Cerebellar nuclear complex (tissue), 1 donor: ENCODE measurements at places on chromosomes 6 and 20.

- no peak for DNase-seq
These were observed 102.2 kb downstream of the DCDC2 start for GRCh38 chr6:24255676-24256075.

GRCh38 chr6:133544419-133544818 lies 303.3 kb downstream of the EYA4 start:
- DNase-seq = no peak

GRCh38 chr6:48757661-48758060 lies 646.7 kb upstream of the PTCHD4 start:
- DNase-seq = no peak

GRCh38 chr6:157436219-157436943 lies 55.4 kb downstream of the ZDHHC14 start:
- DNase-seq = no peak

GRCh38 chr6:167164261-167164660 lies 6.5 kb upstream of the GPR31 start:
- DNase-seq = no peak

DNA sequence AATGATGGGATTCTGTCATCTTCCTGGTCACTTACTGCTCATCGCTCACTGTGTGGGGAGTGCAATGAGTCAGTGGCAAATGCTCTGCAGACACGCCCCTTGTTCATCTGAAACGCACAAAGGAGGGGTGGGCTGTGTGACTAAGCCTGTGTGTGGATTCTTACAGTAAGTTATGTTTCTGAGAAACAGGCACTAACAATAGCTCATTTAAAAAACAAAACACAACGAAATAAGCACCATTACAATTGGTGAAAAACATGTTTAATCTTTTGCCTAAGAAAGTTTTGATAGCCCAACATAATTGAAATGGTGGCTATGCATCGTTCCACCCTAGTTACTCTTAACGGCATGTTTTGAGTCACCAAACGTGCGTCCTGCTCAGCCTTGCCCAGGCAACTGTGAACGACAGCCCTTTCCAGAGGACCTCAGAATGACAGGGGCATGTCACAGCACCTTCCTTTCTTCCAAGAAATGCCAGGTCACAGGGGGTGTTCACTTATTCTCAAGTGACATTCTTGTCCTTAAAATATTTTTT lies 118.4 kb upstream of the SGK1 start:
- DNase-seq = no peak

DNA sequence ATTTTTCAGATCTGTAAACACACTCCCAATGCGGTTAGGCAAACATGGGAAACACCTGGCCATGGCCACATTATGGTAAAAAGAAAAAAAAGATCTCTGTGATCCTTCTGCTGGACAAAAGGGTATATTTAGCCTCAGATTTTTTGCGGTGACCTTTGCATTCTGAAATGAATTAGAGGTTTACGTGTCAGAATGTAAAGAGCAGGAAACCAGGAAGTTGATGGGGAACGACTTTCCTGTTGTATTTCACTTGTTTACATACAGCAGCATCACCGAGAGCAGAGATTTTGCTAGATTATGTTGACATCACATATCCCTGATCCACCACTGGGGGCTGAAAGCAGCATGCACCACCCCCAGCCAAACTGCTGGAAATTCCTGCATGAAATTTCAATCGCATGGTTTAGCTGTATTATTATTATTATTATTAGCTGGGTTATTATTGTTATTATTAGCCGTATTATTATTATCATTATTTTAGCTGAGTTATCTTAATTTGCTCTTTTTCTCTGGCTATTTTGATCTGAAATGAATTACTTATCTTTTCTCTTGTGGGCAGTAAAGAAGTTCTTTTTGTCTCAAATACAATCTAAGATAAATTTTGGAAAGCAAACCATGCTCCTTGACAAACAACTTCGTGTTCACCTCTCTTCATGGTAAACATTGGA lies 189.4 kb downstream of the ZFP64 start:
- DNase-seq = no peak

GRCh38 chr20:24647713-24648112 lies 178.3 kb downstream of the SYNDIG1 start:
- no peak for DNase-seq

DNA sequence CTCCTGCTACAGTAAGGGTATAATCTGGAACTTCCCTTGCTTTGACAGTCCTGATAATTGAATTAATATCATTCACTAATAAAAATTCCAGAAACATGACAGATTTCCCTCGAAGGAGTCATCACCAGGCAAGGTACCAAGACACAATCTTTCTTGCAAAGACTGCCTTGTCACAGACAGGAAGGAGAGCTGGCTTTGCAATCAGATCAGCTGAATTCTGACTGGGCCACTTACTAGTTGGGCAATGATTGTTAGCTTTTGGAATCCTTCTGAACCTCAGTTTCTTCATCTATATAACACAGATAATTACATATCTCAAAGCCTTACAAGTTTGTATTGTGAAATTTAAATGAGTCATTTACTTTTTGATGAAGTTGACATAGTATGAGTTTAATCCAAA lies 344.2 kb downstream of the RFPL4B start:
- no peak for DNase-seq

DNA sequence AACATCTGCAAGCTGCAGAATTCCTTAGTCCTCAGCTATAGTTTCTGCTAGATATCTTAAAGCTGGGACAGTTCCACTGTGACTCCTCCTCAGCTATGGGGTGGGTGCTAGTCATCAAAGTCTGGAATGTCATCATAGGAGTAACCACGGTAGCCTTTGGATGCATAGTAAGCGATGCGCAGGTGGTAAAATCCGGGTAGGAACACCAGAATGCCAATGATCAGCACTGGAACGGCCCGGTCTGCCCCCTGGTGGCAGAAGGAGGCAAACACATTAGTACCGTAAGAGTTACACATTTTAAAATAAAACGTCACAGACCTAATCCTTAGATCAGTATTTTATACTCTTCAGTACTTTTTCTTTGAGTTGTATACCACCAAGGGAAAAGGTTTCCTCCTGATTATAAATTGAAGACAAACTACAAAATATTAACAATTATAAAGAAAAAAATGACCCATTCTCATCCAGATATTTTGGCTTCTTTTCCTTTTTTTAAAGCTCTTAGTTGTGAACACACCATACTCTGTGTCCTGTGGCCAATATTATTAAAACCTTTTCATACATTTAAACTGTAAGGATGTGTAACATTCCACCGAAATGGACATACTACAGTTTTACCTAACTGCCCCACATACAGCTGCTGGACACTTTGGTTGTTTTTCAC lies 18.9 kb downstream of the PCNA start:
- DNase-seq = no peak

- no peak for DNase-seq
These were observed 96.8 kb upstream of the MLIP start for GRCh38 chr6:54014440-54014839.

GRCh38 chr6:16204653-16205376 lies 33.6 kb upstream of the GMPR start:
- DNase-seq = no peak

DNA sequence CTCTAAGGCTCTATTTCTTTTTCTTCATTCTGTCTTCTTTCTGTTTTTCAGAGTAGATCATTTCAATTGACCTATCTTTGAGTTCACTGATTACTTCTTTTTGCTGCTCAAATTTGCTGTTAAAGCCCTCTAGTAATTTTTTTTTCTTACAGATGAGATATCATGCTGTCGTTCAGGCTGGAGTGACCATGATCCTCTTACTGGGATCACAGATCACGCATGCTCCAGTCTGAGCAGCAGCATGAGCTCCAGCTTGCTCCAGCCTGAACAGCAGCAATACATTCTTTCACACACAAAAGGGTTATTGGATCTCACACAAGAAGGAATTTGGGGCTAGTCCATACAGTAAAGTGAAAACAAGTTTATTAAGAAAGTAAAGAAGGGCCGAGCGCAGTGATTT lies 12.3 kb upstream of the TRIM38 start:
- DNase-seq = no peak

DNA sequence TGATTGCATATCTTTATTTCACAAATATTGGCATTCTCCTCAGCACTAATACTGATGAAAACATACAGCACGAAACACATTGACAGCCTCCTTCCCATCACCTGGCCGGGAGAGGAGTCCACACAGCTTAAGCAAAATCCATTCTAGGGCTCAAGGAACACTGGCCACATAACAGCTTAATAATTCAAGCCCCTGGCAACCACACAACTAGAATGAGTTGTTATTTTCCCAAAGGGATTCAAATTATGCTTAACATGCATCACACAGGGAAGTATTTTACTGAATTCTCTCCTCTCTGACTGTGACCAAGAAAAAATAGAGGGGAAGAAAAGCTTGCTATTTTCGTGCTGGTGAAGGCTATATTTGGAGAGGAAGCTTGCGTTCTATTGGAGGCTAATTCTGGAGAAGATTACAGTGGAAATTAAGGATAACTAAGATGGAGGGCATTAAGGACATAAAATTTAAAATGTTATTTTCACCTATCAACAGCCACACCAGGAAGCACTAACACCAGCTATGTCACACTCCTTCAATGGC lies 198.5 kb downstream of the ADGRG6 start:
- DNase-seq = no peak

DNA sequence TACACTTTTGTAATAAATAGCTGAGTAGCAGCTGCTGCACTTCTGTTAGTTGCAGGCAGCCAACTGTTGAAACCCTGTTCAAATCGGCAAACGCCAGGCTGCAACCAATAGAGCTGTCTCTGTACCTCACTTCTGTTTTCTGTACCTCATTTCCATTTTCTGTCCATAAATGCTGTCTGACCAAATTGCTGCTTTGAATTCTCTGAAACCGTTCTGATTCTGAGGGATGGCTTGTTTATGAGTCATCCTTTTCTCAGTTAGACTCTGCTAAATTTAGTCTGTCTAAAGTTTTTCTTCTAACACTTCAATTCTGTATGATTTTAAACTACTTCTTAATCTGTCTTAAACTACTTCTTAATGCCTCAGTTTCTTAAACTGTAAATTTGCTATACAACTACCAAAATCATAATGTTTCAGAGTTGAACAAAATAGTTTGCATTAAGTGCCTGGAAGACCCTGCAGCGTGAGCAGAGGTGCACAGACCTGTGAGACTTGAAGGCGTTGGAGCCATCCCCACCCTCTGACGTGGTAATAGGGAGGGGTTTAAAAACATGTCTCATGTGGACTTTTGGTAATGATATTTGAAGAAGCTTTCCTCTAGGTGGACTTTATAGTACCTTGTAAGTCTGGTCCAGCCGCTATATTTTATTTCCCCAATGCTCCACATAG lies 9.6 kb downstream of the BTNL2 start:
- DNase-seq = no peak

GRCh38 chr20:50786703-50787102 lies 8.2 kb upstream of the BCAS4 start:
- no peak for DNase-seq

- no peak for DNase-seq
These were observed 59.4 kb downstream of the IPCEF1 start for GRCh38 chr6:154297210-154297609.

DNA sequence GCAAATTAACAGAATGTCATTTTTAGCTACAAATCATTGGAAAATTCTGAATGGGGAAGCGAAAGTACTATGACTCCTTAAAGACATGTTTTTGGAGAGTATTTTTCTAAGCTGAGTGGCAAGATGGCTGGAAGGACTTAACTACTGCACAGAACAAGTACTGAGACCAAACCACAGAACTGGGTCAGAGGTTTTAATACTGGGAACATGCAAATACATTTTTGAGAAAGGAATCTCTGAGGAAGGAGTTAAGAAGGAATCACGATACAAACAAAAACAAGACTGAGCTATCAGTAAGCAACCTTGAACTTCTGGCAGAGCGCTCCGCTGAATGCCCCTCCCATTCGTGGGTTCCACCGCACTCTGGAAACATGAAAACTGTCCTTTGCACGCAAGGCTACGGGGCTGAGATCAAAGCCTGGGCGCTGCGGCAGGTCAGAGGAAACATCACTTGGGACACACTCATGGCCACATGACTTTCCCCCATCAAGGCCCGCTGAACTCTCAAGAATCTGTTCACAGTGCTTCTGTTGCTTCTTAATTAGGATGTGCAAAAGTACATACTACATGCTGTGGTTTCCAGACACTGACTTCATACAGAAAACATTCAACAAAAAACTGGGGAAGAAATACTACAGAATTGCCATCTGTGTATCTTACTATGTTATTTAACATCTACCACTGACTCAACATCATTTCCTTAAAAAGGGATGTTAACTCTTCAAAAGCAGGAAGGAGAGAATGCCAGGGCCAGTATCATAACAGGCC lies 27.8 kb downstream of the SLC23A2 start:
- no peak for DNase-seq

DNA sequence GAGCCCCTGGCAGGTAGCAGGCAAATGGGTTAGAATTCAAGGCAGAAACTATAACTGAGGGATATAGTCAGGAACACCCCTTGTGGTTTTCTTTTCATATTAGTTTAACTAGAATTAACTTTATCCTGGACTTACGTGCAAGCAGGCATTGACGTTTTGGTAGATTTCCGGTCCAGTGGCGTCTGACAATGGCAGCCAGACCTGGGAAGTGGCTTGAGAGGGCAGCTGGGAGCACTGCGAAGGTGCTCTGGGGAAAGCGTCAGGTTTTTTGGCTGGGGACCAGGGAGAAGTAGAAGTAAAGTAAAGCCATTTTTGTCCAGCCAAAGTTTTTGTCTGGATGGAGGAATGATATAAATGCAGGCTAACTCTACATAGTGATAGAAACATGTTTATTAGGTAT lies 8.4 kb upstream of the ACSS1 start:
- no peak for DNase-seq

- no peak for DNase-seq
These were observed 110.6 kb downstream of the CDKAL1 start for GRCh38 chr6:20644667-20645370.

DNA sequence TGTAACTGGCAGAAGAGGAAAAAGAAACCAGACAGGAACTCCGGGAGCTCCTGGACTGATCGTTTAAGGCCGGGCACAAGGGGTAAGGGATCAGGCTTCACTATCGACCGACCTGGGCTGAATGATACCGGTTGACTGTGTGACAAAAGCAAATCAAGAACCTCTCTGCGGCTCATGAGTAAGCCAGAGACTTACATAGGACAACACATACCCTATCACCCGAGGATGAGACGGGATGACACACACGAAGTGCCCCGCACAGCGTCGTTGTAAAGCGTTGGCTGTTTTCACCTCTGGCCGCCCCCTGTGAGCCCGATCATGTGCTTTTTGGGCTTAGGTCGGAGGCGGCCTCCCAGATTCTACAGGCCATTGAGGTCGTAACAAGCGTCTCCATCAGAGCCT lies 695 bp upstream of the TGIF2 start:
- DNase-seq = no peak

GRCh38 chr6:155103816-155104366 lies 108.8 kb downstream of the TIAM2 start:
- DNase-seq = no peak
